NCI-H2171 treated with DMSO at 0.1 percent for 48 hours (cell line): ENCODE measurements at places on chromosomes 12 and 14.

DNA sequence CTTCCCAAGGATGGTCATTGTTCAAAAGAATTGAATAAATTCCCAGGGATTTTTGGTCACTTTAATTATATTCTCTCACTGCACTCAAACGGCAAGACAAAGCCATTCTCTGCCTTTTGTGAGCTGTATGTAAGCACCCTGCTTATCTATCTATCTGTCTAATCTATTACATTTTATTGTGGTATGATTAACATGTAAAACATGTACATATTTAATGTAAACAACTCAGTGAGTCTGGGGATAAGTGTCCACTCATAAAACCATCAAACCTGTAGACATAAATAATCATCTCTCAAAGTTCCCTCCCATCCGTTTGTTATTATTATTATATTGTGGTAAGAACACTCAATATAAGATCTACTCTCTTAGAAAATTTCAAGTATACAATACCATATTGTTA is 167.1 kb downstream of the CAND1 start:
- no peak for DNase-seq

GRCh38 chr12:93072340-93072739 is 143.2 kb upstream of the EEA1 start:
- DNase-seq, result no peak

GRCh38 chr14:93753647-93754046 is 34.6 kb downstream of the PRIMA1 start:
- DNase-seq, result no peak

DNA sequence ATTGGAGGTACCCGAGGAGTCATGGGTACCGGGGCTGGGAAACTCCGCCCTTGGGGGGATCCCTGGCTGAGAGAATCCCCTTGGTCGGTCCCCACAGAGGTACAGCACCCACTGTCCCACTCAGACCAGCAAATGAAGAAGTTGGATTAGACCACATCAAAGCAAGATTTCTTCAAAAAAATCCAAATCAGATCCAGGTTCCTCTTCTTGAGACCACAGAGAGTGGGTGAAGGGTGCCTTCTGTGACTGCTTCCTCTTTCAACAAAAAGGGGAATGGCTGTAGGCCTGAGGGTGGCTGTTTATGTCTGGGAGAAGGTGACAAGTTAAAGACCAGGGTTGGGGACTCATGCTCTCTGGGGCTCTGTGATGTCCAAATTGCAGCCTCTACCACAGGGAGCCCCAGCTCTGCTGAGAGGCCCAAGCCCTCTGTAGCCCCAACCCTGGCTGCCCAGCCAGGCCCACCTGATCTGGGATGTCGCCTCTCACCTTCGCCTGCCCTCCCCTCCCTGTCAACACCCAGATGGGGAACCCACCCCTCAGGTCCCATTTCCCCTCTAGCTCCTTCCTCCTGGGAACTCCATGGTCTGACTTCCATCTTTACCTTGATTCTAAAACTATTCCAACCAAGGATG is 50.9 kb downstream of the ZFP36L1 start:
- DNase-seq, result no peak

GRCh38 chr12:19707948-19708409 is 268.7 kb downstream of the AEBP2 start:
- no peak for DNase-seq

GRCh38 chr12:124660851-124661250 is 93.4 kb upstream of the NCOR2 start:
- peak; percentile 93 for DNase-seq

DNA sequence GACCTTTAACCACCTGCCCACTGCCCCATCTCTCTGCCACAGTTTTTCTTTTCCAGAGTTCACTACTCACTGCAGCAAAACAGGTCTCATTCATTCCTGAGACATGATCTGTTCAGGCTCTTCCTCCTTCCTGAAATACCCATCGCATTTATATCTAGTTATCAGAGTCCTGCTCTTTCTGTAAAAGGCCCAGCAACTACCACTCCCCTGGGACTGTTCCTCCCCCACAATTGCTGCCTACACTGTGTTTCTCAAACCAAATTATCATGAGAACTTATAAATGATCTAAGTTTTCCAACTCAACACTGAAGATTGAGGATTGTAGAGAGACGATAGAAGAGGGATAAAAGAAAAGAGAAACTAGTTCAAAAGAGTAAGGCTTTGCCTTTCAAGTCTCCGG is 40.8 kb upstream of the EPS8 start:
- DNase-seq, result no peak

DNA sequence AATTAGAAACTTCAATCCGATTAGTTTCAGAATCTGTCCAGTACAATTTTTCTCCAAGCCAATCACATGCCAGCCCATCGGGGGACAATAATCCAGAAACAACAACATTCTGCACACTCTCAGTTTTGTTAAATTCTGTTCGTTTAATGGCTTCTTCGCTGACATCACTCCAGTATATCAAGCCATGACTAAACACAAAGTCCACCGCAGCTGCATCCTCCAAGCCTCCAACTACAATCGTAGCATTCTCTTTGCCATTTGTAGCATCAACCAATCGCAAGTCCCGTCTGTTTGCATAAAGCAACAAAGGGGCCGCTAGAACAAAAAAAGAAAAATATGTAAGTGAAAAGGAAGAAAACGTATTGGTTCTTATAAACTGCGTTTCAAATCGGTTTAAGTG is 22.5 kb downstream of the LRP6 start:
- no peak for DNase-seq

DNA sequence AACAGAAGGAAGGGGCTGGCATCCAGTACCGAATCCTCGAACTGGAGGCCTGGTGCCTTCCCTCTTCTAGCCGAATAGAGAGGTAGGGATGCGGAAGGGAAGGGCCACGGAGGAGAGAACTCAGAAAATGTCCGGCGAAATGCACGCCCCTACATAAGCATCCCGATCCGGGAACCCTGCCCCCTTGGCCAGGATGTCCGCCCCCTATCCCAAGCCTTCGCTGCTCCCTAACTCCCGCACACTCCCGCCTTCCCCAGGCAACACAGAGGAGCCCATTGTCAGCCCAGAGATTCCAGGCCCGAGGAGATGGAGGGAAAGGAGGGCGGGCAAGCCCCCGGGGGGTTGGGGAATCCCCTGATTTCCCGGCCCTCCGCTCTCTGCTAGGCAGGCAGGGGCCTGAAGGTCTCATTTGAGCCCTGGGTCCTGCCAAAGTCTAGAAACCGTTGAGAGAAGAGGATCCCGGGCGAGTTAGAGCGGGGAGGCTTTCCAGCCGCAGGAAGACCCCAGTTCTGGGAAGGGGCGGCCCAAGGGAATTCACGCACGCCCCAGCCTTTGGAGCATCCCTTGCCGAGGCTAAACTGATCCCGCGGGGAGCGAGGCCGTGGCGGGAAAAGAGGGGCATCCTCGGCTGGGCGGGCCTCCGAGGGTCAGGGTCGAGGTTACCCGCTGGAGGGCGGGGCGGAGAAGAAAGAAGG is 569 bp upstream of the ARHGEF40 start:
- peak; percentile 66 for DNase-seq

DNA sequence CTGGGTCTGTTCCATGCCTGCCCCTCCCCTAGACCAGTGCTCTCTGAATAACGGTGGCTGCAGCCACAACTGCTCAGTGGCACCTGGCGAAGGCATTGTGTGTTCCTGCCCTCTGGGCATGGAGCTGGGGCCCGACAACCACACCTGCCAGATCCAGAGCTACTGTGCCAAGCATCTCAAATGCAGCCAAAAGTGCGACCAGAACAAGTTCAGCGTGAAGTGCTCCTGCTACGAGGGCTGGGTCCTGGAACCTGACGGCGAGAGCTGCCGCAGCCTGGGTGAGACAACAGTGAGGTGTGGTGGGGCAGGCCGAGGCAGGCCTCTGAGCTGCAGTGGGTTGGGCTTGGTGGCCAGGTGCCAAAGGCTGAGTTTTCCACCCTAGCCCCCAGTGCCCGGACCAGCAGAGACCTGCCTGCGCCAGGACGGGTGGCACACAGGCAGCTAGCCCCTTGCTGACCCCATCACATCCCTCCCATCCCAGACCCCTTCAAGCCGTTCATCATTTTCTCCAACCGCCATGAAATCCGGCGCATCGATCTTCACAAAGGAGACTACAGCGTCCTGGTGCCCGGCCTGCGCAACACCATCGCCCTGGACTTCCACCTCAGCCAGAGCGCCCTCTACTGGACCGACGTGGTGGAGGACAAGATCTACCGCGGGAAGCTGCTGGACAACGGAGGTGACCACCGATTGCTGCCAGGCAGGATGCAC is 28.2 kb upstream of the LRP1-AS start:
- DNase-seq, result no peak

- no peak for DNase-seq
Measured at GRCh38 chr14:75615200-75615599, 36.8 kb downstream of the FLVCR2 start.

GRCh38 chr12:84361651-84362551 is 550.7 kb downstream of the SLC6A15 start:
- no peak for DNase-seq

DNA sequence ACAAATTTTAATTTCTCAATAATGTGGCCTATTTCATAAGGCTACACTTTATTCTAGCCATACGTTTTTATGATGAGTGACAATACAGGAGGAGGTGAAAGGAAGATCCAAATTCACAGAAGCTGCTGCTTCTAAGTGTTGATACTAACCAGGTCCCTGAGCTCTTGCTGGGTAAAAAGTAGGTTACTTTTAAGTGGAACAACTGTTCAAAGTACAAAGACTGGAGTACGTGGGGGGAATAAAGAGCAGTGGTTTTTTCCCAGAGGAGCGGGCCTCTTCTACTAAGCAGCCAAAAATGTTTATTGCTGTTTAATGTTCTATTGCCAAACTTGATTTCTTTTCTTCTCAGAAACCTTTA is 301.8 kb downstream of the AEBP2 start:
- DNase-seq, result no peak

GRCh38 chr14:89588016-89588415 is 171.0 kb upstream of the FOXN3 start:
- DNase-seq, result no peak

DNA sequence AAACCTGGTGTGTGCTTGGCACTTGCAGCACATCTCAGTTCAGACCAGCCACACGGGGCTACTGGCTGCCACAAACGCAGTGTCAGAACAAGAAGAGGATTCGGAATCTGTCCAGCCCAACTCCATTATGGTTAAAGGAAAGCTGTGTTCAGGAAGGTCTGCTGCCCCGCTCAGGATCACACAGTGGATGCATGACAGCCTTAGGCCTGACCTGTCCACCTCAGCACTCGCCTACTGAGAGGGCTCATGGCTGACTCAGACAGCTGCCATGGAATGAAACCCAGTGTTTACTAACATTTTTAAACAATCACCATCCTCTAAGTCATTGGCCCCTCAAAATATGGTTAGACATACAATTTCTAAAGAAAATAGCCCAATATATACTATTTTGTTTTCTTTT is 5.6 kb upstream of the NIN start:
- DNase-seq, result no peak

DNA sequence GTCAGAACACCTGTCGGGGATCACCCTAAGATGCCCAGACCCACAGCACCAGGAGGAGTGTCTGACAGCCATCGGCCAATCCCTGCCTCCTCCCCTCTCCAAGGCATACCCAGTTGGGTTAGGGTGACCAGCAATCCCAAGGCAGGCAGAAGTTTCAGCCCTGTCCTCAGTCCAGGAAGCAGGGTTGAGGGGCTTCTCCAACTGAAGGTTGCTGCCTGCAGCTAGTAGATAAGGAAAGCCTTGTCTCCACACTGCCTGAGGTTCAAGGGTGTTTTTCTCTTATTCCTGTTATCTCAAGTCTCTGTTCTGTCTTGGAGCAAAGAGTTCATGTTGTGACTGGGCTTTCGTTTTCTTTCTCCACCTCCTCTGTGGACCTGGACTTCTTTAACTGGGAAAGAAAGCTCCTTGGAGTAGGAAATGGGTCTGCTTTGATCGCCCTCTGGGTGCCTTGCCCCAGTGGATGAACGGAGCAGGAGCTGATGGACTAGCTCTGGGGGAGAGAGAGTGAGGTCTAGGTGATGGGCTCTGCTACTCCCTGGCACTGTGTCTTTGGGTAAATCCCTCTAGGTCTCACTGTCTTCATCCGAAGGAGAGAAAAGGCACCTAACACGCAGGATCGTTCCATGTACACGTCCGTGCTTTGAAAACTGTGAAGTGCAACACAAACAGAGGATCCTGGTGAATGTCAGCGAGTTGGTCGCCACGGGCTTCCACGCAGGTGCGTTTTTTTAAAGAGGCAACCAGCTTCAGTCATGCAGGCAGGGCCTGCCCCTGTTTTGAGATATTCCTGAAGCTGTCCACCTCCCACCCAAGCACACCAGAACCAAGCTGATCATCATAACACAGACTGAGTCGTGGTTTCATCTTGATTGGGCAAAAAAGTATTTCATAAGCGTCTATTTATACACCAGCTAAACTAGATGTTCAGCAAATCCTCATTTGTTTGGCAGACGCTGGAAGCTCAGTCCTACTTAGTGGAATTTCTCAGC is 52.5 kb upstream of the FOXN3 start:
- DNase-seq, result no peak

DNA sequence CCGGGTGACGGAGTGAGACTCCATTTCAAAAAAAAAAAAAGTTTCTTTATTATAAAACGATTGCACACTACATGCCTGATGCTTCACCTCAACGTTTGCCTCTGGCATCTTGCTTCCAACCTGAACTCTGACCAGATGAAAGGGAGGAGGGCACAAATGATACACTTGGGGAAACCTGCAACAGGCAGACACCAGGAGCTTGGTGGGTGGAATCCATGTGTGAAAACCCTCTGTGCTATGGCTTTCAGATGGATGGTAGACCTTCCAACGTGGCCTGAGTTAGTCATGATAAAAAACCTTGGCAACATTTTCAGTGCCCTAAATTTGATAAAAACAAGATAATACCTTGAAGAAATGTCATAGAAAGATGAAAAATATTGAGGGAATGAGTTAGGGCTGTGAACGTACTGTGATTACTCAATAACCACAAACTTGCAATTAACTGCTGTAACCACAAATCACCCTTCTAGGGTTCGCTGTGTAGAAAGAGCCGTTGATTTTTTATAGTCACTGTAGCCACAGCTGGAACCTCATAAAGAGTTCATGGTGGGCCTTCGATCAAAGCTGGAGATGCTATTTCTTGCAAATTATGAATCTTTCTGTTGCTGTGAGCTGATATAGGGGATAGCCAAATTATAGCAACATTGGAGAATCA is 26.1 kb upstream of the GZMB start:
- DNase-seq, result no peak
